ENCODE measurements at places on chromosomes 7 and 10.

DNA sequence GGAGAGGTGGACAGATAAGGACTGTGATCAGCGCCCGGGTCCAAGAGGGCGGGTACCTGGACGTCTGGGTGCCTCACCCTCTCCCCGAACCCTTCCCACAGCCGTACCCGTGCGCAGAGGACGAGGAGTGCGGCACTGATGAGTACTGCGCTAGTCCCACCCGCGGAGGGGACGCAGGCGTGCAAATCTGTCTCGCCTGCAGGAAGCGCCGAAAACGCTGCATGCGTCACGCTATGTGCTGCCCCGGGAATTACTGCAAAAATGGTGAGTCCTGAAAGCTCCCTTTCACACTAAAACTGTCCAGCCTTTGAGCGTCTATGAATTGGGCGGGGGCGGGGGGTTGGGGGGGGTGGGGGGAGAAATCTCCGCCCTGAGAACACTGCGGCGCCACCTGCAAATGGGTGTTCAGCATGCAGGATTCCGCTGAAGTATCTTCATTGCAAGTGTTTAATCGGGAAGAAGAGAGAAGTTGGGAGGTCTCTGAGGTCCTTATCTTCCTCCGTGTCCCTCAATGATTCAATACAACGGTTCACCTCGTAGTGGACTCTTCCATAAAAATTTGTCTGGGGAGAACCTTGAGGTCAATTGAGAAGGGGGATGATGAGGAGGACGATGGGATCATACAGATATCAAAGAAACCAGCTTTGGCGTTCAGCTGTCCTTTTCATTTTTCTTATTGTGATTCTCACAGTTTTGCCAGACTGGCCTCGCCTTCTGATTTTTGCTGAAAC is 906 bp downstream of the DKK1 start:
- DNase-seq, result peak; percentile 51

- DNase-seq, result peak; percentile 23
Measured at GRCh38 chr7:98091061-98091460, 15.6 kb upstream of the LMTK2 start.

GRCh38 chr7:117262546-117262945 is 60.3 kb downstream of the WNT2 start:
- DNase-seq, result no peak

GRCh38 chr10:78802866-78803265 is 265.9 kb upstream of the ZMIZ1 start:
- peak; percentile 78 for DNase-seq

DNA sequence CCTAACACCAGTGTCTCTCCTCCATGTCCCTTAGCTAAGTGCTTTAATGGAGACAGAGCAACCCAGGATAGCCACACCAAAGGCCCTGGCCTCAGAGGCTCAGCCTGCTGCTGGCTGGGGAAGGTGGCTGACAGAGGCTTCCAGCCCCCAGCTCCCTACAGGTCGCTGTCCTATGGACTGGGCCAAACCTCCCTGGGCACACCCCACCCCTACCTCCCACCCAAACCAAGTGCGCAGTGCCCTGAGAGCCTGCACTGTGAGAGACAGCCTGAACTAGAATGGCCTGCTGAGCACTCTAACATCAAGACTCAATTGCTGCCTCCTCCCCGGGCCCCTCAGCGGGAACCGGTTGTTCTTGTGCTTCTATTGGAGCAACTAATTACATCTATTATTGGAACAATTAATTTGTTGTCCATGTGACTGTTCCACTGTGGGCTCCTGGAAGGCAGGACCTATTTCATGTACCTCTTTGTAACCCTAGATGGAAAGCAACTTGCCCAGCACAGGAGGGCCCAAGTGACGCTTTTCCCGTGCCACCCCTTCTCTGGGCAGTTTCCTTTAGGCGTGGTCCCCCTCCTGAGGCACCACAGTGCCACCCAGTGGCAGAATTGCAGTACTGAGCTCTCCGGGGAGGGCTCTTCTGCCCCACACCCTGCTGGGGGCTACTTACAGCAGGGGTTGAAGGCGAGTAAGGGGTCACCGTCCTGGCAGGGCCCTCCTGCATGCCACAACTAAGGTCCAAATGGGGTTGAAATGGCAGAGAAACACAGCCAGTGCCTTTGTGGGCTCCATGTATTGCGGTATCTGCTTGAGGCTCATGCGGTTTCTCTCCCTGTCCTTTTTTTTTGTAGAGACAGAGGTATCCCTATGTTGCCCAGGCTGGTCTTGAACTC is 63.7 kb upstream of the WAPL start:
- DNase-seq, result peak; percentile 71

DNA sequence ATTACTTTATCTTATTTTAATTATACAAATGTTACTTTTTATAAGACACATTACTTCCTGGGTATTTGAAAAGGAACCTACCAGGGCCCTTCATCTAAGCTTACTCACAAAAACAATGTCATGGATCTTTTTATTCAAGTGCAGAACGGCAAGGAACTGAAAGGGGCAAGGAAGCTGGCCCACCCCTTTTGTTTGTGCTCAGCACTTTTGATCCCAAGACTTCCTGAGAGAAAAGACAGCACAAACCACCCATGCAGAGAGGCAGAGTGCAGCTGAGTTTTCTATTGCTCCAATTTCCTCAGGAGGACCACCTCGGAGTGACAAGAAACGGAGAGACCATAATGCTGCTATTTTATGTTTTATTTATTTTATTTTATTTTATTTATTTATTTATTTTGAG is 232.0 kb upstream of the NRP1 start:
- no peak for DNase-seq

- DNase-seq, result no peak
Measured at GRCh38 chr7:144629011-144629410, 206.8 kb downstream of the TPK1 start.

DNA sequence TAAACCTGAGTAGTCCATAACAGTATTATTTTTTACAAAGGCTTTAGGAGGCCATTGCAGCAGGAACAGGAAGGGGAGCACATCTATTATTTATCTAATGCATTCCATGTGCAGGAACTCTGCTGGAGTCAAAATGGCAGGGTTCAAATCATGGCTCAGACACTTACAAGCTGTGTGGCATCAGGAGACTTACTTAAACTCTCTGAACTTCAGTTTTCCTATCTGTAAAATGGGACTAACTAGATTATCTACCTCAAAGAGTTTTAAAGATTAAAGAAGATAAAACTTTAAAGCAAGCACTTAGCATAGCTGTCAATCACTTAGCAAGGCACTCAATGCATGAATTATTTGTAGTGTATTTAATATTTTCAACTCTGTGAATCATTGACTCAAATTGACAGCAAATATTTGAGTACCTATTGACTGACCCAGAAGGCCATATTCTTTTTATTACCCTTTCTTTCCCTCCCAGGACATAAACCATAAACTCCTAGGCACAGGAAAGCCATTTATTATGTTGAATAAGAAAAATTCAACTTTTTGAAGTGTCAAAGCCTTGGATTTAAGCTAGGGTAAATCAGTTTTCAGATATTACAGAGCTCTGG is 115.8 kb upstream of the FAM204A start:
- no peak for DNase-seq
